Hepatic stellate cell (primary cell): ENCODE measurements at places on chromosomes 12 and 14.
A peak's percentile ranks its signal among the peaks of the same experiment; 100 is the strongest.

GRCh38 chr14:56379956-56380355 is 199.6 kb upstream of the TMEM260 start:
- no peak for DNase-seq

- peak; percentile 63 for DNase-seq
Observed at GRCh38 chr14:58280954-58281787, 17.2 kb upstream of the ARID4A start.

- DNase-seq = peak; percentile 8
Observed at GRCh38 chr12:22190-22529, 44.4 kb upstream of the IQSEC3 start.

- no peak for DNase-seq
Observed at GRCh38 chr12:67515679-67516340, 132.7 kb upstream of the DYRK2 start.

DNA sequence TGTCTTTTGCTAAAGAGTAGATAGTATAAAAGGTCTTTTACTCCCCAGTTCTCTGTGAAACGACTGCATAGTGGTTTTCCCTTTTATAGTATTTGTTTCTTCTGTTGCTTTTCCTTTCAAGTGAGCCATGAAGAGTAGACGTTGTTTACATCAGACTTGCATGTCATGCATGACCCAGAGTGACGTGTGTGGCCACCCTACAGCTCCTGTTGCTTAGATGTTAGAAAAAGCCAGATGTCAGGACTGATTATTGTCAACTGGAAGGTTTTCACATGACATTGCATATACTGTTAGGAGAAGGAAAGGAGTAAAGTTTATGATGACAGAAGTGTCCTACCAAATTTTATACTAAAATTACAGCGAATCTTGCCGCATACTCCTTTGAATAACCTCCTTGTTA is 1.3 kb upstream of the RD3L start:
- no peak for DNase-seq

DNA sequence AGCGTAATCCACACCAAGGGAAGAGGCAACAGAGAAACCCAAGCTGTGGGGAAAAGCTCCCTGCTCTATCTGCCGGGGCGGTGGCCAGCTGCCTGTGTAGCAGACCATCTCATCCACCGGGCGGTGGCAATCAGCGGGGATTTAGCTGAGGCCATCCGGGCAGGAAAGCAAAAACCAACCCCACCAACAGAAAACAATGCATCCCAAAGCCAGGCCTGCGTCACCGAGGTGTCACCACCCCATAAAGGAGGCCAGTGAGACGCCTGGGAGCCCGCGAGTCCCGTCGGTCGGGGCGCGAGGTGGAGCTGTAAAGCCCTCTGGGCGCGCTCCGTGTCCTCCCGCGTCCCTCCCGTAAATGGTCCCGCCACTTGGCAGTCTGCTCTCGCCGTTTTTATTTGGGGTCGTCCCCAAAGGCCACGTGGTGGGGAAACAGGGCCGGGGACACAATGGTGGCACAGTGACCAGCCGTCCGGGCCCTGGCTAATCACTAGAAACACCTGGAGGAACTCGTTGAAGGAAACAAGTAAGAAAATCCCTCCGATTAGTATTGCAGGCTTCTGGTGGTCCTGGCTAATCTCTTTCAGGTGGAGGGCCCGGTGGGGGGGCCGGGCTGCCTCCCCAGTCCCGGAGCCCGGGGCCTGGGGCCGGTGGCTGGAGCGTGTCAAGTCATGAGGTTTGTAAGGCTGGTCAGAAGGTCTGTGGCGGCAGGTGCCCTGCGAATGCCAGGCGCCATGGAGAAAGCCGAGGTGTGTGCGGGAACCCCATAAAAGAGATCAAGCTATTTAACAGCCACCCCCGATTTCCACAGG is 94.7 kb upstream of the GSC start:
- no peak for DNase-seq

DNA sequence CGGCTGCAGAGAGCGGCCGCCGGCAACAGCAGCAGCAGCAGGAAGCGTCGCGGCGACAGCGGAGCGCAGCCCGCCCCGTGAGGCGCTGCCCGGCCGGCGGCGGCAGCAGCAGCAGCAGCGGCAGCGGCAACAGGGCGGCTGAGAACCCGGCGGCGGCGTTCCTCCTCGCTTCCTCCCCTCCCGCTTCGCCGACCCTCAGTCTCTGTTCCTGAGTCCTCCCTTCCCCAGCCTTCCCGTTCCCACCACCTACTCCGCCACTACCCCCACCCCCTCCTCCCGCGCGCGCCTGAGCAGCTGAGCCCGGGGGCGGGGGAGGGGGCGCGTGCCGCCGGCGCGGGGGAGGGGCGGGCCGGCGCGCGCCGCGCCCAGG is 310 bp downstream of the BICDL1 start:
- peak; percentile 42 for DNase-seq

- no peak for DNase-seq
Observed at GRCh38 chr14:92903359-92903758, 19.6 kb upstream of the CHGA start.

DNA sequence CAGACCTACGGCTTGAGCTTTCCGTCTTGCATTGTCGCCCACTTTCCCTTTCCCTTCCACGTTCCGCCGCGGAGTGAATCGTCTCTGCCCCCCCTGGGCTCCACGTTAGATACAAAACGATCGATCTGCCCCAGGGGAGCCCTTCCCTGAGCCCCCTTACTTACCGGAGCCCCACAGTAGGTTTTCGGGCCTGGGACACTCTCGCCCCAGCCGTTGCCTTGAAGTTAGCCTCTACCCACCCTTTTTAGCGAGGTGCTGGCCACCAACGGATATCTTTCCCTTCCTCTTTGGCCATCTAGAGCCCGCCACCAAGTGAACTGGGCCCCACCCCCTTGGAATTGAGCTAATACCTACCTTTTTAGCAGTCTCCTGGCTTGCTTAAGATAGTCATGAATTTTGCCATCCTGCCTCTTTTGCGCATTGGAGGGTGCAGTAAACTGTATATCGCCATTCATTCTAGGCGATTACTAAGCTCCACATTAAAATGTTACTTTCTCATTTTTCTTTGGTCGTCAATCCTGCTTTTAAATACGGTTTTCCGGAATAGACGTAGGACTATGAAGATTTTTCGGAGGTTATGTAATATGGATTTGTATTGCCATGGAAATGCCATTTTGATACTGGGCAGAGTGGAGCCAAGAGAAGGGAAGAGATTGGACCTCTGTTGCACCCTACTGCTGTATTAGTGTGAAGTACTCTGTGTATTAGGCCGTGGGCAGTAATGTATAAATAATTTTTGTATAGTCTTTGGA is 764 bp downstream of the RBM25 start:
- DNase-seq = peak; percentile 55

DNA sequence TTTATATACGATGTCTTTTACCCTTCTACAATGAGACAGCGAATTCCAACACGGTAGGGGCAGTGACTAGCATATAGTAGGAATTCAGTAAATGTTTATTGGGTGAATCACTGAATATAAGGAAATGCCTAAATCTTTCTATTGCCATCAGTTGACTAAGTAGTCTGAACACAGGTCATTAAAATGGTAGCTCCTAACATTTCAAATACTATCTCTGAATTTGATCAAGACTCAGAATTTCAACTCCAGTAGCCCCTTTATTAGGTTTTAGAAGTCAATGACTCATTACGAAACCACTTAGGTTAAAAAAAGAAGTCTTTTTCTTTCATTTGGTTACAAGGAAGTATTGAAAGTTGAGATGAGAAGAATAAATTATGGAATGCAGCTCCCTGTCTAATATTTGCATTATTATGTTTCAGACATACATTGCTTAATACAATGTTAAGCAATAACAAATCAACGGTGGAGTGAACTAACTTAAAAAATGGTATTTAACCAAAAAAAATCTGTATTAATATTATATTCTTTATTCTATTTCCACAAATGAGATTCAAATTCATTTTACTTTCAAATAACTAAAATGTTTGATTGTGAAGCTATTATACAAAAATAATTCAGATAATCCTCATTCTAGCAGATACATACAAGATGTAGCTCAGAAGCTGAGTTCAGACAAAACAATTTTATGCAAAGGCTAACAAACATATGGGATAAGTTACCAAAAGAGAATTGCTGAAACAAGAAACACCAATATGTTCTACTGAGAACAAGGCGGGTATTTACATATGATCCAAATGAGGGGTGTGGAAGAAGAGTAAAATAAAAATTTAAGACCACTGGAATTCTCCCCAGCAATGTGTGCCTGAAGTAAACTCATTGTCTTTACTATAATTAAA is 302.7 kb downstream of the CEP128 start:
- peak; percentile 13 for DNase-seq

- no peak for DNase-seq
Observed at GRCh38 chr12:110193196-110193595, 69.0 kb downstream of the IFT81 start.

DNA sequence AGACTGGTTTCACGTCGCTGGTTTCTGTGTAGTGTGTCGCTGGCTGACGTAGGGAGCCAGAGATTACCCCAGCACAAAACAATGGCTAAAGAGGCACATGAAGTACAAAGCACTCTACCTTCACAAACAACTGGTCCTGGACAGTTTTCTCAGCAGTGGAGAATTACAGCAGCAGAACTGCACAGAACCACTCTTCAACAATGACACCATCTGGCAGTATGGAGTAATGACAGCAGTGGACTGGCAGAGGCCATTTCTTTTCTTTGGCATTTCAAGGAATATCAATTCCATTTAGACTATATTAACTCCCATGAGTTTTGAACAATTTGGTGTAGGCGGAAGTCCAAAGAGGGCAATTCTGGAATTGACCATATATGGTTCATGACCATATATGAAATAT is 1074.1 kb downstream of the AACS start:
- DNase-seq = no peak

DNA sequence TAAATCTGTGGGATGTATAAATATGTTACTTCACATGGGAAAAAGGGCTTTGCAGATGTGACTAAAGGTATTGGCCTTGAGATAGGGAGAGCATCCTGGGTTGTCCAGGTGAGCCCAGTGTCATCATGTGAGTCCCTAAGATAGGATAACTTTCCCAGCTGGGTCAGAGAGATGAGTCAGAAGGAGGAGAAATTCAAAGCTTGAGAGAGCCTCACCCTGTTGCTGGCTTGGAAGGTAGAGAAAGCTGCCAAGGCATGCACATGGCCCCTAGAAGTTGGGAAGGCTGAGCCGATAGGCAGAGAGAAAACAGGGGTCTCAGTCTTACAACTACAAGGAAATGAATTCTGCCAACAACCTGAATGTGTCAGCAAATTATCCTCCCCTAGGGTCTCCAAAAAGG is 213.0 kb downstream of the ADGRD1 start:
- no peak for DNase-seq

GRCh38 chr14:89572596-89573398 is 155.8 kb upstream of the FOXN3 start:
- no peak for DNase-seq

DNA sequence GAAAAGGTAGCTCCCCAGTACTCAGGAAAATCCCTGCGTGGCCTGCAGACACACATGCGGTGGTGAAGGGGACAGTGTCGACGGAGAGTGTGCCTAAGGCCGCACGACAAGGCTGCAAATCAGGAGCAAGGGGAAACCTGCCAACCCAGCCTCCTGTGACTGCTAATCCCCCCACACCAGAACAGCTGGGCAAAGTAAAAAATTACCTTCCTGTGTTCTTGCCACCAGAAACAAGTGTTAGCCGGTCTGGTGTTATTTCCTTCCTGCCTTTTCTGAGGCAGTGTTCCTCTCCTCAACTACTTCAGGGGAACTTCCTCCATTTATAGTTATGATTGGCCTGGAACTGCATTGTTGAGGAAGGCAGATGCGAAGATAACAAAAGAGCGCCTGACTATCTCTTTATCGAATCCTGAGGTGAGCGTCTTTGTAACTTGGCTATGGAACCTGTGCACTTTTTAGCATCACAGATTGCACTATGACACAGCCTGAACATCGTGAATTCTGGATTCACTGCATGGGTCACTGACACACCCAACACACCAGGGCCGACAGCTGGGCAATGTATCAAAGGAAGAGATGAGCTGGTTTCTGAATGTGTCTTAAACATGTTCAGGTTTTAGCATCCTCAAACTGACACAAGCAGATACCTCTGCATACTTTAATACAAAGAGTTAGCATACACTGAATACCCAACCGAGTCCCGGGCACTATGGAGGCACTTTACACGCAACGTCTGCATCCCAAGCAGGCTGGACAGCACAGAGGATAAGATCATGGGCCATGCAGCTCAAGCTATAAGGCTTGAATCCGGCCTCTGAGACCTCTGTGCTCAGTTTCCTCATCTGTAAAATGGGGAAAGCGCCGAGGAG is 28.9 kb downstream of the SLC15A4 start:
- DNase-seq = no peak

DNA sequence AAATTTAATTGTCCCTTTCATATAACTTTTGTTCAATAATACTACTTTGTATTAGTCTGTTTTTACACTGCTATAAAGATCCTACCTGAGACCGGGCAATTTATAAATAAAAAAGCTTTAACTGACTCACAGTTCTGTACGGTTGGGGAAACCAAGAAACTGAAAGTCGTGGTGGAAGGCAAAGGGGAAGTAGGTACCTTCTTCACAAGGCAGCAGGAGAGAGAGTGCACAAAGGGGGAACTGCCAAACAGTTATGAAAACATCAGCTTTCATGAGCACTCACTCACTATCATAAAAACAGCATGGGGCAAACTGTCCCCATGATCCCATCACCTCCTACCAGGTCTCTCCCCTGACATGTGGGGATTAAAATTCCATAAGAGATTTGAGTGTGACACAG is 1069.0 kb downstream of the FSCB start:
- no peak for DNase-seq

- DNase-seq = no peak
Observed at GRCh38 chr14:77961847-77962580, 162.1 kb downstream of the ADCK1 start.

DNA sequence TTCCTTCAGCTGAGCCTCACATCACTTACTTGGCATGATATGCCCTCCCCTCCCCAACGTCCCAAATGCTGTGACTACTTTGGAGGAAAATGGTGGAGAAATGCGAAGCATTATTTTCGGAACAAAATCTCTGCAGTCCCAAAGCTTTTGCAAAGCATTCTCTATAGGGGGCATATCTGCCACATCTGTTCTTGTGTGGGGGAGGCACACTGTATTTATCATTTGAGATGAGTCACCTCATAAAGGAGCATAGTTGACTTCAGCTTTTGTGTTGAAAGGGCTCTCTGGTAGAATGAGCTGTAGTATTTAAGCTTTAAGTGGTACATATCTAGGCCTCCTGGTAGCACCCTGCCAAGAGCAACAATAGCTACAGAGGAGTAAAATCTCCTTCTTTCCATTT is 447.5 kb downstream of the ADAMTS20 start:
- no peak for DNase-seq
